Activated CD4-positive, alpha-beta T cell treated with anti-CD3 and anti-CD28 coated beads, Interleukin-2, amount 50 U/mL, for 4 hours (primary cell): ENCODE measurements at places on chromosomes 12 and 14.
A peak's percentile ranks its signal among the peaks of the same experiment; 100 is the strongest.

- no peak for DNase-seq
Observed at GRCh38 chr14:59093902-59094301, 94.6 kb upstream of the DAAM1 start.

DNA sequence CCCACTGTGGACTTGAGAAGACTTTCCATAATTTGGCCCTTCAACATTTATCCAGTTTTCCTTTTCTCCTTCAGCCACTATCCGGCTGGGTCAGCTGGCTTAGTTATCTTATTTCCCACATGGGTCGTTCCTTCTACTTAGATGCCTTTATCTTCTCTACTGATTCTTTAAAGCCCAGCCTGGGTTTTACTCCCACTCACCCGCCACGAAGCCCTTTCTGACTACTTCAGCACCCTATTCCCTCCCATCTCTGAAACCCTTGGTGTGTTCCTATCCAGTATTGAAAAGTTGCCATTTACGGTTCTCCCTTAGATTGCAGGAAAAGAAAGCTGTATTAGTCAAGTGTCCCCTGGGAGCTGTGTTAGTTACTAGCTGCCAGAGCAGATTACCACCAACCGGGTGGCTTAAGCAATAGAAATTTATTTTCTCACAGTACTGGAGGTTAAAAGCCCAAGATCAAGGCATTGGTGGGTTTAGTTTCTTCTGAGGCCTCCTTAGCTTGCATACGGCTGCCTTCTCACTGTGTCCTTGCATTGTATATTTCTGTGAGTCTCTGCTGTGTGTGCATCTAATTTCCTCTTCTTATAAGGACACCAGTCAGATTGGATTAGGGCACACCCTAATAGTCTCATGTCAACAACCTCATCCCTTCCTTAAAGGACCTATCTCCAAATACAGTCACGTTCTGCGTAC, 105.5 kb downstream of the GPATCH2L start:
- DNase-seq = no peak

GRCh38 chr14:50040401-50040775, 76.0 kb downstream of the VCPKMT start:
- DNase-seq = peak; percentile 38

DNA sequence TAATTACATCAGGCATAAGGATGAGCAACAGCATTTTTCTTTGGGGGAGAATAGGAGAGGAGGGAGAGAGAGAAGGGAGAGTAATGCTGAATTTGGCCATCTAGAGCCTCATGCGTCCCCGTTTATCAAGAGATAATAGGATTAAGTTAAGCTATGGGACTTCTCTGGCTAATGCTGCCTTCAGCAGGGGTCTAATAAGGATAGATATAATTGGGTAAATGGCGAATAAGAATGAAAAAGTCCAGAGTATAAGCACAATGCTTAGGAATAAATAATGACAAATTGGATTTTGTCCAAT, 470.0 kb downstream of the EGLN3 start:
- no peak for DNase-seq

DNA sequence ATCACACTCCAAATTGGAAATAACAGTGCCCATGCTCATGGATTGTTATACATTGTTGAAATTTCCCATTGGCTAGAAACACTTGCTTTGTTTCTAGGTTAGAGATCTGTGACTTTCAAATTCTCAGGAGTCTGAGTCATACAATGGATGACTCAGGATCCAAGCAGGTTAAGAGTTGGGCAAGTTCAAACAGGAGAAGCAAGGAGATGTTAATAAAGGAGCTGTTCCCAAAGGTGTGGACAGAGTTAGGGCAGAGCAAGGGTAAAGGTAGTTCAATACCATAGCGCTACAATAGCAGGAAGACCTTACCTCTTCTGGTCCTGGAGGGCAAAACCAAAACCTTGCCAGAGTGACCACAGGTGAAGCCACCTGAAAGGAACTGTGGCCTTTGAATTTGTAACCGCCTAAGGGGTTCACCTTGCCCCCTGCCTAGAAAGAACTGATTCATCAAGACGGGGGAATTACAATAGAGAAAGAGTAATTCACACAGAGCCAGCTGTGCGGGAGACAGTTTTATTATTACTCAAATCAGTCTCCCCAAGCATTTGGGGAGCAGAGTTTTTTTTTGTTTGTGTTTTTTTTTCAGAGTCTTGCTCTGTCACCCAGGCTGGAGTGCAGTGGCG, 4.2 kb upstream of the AMN1 start:
- no peak for DNase-seq

GRCh38 chr14:38124506-38124905, 83.2 kb upstream of the SSTR1 start:
- DNase-seq = no peak

DNA sequence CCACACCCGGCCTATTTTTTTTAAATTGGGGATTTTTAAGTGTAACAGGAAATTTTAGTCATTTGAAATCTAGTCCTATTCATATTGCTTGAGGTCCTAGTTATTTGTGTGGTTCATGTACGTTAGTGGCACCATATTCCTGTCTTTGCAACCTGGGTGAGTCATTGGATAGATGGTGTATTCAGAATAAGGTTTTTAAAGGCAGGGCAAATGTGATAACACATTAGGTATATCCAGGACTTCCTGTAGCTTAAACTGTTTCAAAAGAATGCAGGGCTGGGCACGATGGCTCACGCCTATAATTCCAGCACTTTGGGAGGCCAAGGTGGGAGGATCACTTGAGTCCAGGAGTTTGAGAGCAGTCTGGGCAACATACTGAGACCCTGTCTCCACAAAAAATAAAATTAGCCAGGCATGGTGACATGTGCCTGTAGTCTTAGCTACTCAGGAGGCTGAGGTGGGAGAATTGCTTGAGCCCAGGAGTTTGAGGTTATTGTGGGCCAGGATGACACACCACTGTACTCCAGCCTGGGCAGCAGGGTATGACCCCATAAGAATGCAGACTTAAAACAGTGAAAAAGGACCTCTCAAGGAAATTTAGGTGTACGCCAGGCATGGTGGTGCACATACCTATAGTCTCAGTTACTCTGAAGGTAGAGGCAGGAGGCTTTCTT, 8.1 kb downstream of the ATP6V0A2 start:
- no peak for DNase-seq

DNA sequence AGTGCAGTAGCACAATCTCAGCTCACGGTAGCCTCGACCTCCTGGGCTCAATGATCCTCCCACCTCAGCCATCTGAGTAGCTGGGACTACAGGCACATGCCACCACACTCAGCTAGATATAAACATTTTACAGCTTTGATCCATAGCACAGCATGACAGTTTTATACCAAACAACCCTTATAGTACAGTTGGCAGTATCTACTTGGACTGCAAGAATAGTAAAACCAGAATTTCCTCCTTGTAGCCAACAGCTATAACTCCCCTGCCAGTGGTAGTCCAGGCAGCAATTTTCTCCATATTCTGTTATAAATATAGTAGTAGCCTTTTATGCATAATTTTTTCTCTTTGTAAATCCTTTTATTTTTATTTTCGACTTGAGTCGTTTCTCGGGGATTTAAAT, 317.0 kb downstream of the FUT8 start:
- no peak for DNase-seq

- DNase-seq = no peak
Observed at GRCh38 chr14:96242126-96242525, 13.9 kb upstream of the BDKRB1 start.

DNA sequence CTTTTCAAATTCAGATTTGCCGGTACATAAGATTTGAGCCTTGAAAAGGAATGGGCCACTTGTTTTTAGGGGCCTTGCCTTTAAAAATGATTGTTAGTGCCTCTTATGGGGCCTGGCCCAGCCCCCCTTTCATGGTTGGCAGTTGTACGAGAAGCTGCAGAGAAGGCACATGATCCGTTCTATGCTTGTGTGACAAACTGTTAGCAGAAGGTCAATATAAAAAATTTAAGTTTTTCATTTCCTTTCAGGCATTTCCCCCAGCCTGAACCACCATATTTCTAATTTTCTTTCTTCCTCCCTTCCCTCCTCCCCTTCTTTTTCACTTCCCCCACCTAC, 119.1 kb downstream of the PLXNC1 start:
- DNase-seq = no peak

GRCh38 chr12:119902084-119902509, 25.0 kb upstream of the CIT start:
- DNase-seq = peak; percentile 65

DNA sequence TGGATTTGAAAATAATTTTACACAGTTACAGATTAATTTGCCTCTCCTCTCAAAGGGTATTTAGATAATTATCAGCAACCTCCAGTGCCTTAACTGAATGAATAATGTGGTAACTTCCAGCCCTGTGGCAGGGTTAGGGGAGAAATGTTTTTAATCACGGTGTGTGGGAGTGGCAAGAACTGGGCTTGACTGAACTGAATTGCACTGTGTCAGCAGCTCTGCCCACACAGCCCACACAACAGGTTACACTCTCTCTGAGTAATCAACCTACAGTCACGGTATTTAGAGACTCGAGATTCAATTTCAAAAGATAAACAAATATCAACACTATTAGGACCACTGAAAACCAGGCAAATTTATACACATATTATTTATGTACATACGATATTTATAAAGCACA, 198.5 kb downstream of the KCNC2 start:
- no peak for DNase-seq

DNA sequence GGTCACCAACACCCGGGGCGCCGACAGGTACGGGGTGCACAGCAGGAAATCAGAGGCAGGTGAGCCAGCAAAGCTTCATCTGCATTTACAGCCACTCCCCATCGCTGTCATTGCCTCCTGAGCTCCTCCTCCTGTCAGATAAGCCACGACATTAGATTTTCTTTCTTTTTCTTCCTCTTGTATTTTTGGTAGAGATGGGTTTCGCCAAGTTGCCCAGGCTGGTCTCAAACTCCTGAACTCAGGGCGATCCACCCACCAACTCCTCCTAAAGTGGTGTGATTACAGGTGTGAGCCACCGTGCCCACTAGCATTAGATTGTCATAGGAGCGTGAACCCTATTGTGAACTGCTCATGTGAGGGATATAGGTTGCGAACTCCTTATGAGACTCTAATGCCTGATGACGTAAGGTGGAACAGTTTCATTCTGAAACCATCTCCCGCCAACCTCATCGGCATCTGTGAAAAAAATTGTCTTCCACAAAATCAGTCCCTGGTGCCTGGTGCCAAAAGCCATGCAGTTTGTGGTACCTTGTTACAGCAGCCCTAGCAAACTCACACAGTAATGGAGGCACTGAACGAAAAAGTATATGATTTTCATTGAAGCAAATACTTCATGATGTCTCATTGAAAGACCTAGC, 1.5 kb downstream of the STYK1 start:
- DNase-seq = no peak

DNA sequence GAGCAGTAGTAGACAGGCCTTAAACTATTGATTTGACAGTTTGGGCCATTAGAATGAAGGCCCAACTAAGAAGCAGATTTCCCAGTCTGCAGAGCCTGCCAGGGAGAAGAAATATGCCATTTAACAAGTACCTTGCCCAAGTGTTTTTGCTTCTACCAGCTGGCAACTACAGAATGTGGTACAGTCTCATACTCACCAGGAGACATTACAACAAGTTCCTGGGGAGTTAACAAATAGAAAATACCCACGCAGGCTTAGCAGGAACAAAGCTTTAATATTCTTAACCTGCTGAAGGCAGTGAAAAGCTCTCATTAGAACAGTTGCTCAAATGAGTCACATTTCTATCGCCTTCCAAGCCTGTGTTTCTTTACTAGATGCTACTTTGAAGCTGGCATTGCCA, 241.0 kb downstream of the TMEM117 start:
- DNase-seq = no peak

DNA sequence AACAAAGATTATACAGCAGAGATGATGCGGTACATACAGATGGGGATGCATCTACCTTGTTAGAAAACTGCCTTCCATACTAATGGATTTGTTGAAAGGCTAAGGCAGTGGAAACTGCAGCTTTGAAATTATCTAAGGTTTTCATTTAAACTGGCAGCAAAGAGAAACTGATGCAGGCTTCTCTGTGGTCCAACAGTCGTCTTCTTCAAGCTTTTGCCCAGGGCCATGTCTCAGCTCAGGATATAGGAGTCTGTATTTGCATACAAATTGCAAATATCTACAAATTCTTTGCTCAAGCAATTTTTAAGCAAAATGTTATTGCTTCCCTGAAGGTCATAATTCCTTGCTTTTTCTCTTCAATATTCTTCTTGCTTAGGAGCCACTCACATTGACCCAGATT, 33.7 kb downstream of the ERH start:
- no peak for DNase-seq

DNA sequence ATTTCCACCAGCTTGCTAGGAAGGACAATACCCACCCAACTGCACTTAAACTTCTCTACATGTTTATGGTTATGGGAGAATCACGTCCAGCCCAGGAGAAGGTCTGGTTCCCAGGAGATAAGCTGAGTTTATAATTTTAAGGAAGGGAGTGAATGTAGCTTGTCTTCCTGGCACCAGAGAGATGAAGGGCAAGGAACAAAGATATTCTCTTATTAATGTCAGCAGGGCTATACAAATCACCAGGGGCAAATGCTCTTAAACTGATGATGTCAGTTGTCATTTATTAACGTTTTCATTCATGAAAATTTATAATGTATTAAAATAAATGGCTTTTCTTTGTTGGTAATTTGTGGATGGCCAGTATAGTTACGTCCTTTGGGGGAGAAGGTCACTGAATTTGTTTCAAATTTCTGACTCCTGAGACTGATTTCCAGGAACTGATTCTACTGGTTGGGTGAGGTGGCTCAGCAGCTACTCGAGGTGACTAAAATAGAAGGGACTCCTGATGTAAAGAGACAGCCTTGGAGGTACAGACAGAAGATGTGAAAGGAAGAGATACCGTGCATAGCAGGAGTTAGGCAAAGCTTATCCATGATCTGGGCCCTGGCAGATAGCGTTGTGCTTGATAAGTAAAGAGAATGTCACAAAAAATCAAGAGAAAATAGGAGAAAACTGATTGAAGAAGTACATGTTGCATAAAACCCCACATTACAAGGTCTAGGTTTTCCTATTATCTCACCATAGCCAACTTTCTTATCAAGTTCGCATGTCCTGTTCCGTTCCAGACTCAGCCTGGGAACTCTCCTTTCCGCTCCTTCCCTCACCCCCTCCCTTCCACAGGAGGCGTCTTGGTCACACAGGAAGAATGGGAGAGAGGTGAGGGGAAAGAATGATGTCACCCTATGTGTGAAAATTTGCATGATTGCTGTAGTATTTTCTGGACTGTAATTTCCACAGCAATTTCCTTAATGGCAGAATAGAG, 367.1 kb upstream of the FAR2 start:
- DNase-seq = no peak

- DNase-seq = no peak
Observed at GRCh38 chr12:123232472-123232806, 502 bp downstream of the MPHOSPH9 start.

GRCh38 chr14:99035712-99036610, 236.0 kb downstream of the BCL11B start:
- DNase-seq = no peak

GRCh38 chr12:89862511-89863445, 154.1 kb upstream of the ATP2B1 start:
- no peak for DNase-seq
